H7 (cell line): ENCODE measurements at places on chromosomes 16 and 17. TPM values are rescaled to one million over a fixed set of nuclear protein-coding genes. Genes with fewer than 3 reads are reported as not detected.

Gene CACNG5
- 1.4 and 2.0 TPM in 2 replicates for total RNA-seq

Gene CPHXL2
- not detected in 2 replicates for total RNA-seq

Gene CACNG3
- total RNA-seq = not detected in 2 replicates

Gene KRT33B
- total RNA-seq = not detected in 2 replicates

Gene C16orf96
- 0.38 and 0.41 TPM in 2 replicates for total RNA-seq

Gene ACOX1
- total RNA-seq = 35.1 and 38.3 TPM in 2 replicates

Gene RDM1
- 7.0 and 11.9 TPM in 2 replicates for total RNA-seq

Gene CNGB1
- not detected in 2 replicates for total RNA-seq

Gene MYH1
- total RNA-seq = not detected in 2 replicates

Gene ZNHIT3
- total RNA-seq = 81.8 and 85.4 TPM in 2 replicates

Gene MMP28
- not detected in 2 replicates for total RNA-seq

Gene SPATA20
- total RNA-seq = 31.0 and 42.6 TPM in 2 replicates

Gene CLEC18A
- total RNA-seq = 0.63 TPM in 1 of 2 replicates, not detected in the other

Gene KRT32
- not detected in 2 replicates for total RNA-seq

Gene CDC27
- 45.9 and 67.7 TPM in 2 replicates for total RNA-seq

Gene GAST
- not detected in 2 replicates for total RNA-seq

Gene MPP2
- 9.0 and 12.2 TPM in 2 replicates for total RNA-seq

Gene TEDC2
- 87.2 and 90.7 TPM in 2 replicates for total RNA-seq

Gene NPIPB2
- total RNA-seq = 0.97 and 1.3 TPM in 2 replicates

Gene ZACN
- 0.48 and 0.59 TPM in 2 replicates for total RNA-seq

Gene ATP2A1
- 0.10 and 1.0 TPM in 2 replicates for total RNA-seq

Gene PPP1R27
- total RNA-seq = not detected in 2 replicates

Gene TBC1D26
- 3.8 and 7.7 TPM in 2 replicates for total RNA-seq

Gene CFAP52
- total RNA-seq = not detected in 2 replicates

Gene APOH
- not detected in 2 replicates for total RNA-seq

Gene SLC6A4
- not detected in 2 replicates for total RNA-seq

Gene CHST5
- 0.90 TPM in 1 of 2 replicates, not detected in the other for total RNA-seq

Gene C17orf50
- not detected in 2 replicates for total RNA-seq

Gene CCL16
- not detected in 2 replicates for total RNA-seq

Gene CASKIN1
- total RNA-seq = 1.5 and 2.0 TPM in 2 replicates

Gene BRICD5
- 3.9 and 7.4 TPM in 2 replicates for total RNA-seq

Gene TBX6
- 2.9 and 4.6 TPM in 2 replicates for total RNA-seq

Gene EPX
- total RNA-seq = not detected in 2 replicates

Gene HELZ
- total RNA-seq = 15.6 and 21.7 TPM in 2 replicates

Gene PRSS21
- 0.42 and 1.5 TPM in 2 replicates for total RNA-seq

Gene ANKRD40CL
- not detected in 2 replicates for total RNA-seq

Gene HSD17B2
- total RNA-seq = 0.04 TPM in 1 of 2 replicates, not detected in the other

Gene OTOP2
- not detected in 2 replicates for total RNA-seq
